ENCODE measurements at places on chromosomes 3 and 15.

- DNase-seq, result no peak
These were observed 25.6 kb upstream of the VPS8 start for GRCh38 chr3:184786280-184786941.

DNA sequence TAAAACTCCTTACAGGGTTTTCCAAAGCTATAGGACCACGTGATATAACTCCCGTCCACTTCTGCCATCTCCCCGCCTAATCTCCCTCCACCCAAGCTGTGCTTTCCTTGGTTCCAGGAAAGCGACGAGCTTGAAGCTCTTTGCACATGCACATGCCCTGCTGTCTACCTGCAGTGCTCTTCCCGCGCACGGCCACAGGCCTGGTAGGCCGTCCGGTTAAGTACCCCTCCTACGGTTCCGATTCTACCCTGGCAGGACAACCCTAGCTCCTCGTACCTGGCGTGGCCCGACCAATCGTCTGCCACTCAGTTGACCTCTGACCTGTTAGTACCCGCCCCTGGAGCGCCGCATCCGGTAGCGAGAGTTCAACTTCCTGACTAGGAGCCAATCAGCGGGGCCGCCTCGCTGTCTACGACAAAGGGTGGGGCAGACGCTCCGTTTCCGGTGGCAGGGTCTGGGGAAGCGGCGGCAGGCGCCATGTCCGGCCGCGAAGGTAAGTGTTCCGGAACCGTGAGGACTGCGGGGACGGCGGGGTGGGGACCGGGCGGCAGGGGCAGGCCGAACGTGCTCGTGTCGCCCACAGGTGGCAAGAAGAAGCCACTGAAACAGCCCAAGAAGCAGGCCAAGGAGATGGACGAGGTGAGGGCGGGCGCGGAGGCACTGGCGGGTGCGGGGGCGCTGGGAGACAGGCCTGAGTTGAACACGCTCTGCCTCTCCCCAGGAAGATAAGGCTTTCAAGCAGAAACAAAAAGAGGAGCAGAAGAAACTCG is at the start of the genes CCDC51 and TMA7:
CCDC51 (minus strand) TSS at position 300 of the 770 bp plus-strand sequence. CDS start 4,991 bp downstream, outside the sequence.
TMA7 (plus strand) TSS at position 438 of the 770 bp plus-strand sequence; CDS start at position 478, 40 bp downstream.
- DNase-seq, result peak; percentile 94

GRCh38 chr3:181134873-181135272 is 145.3 kb upstream of the DNAJC19 start:
- no peak for DNase-seq

DNA sequence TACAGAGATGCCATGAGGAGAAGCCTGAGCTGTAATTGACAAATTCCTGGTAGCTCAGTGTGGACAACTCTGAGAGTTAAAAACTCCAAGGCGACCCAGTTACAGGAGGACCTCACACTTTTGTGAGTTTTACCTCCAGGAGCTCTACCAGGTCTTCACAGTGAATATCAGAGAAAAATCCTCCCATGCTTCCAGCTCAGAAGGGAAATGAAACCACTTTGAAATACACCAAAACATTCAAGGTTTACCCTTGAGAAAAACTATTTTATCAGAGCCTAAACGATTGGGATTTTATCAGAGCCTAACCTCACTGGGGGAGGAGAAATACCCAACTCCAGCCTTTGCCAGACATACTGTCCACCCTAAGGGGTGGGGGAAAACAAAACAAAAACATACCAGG is 52.4 kb downstream of the MCCC1 start:
- DNase-seq, result no peak

DNA sequence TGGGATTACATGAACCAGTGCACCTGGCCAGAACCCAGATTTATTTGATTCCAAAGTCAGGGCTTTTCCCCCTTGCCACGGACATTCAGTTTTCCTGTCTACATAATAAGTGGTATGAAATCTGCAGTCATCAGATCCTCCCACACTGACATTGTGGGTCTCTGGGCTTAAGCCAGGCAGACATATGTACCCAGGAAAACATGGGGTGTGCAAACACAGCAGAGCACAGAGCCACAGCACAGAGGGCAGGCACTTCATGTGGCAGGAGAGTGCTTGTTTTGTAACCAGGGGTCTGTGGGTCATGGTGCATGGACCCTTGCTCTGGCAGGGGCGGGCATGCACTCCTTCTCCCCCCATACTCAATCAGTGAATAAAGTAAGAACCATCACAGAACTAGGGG is 6.1 kb upstream of the ABTB1 start:
- no peak for DNase-seq

GRCh38 chr15:84783493-84784251 is 33.5 kb upstream of the ALPK3 start:
- peak; percentile 72 for DNase-seq

DNA sequence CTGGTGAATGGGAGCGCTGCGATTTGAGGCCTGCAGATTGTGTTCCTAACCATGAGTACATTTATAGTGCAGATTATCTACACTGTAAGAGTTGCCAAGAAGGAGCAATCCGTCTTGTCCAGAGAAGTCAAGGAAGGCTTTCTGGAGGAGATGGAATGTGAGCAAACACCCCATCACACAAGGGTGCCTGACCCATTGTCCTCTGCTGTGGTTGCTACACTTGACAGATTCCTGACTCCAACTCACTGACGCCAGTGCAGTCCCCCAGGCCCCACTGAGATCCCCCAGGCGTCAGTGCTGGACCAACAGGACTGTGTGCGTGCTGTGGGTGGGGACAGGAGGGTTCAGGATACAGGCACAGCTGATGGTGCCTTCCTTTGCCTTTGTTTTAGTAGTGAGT is 135.9 kb upstream of the TPM1 start:
- no peak for DNase-seq

GRCh38 chr3:79845546-79845945 is 77.7 kb upstream of the ROBO1 start:
- no peak for DNase-seq

DNA sequence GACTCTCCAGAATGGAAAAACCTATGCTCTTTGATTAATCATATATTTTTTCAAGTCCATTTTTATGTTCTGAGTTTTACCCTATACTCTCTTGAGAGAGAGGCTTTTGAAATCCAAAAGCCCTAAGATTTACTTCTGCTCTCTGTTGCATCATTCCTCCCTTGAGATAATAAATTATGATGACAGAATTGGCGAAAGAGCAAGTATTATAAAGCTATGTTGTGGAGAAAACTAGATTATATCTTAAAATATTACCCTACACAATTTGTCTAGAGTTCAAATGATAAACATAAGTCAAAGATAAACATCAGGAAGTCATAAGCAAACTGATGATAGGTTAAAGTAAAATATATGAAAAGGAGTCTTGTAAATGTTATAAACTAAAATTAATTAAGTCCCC is 293.4 kb upstream of the MME start:
- no peak for DNase-seq

DNA sequence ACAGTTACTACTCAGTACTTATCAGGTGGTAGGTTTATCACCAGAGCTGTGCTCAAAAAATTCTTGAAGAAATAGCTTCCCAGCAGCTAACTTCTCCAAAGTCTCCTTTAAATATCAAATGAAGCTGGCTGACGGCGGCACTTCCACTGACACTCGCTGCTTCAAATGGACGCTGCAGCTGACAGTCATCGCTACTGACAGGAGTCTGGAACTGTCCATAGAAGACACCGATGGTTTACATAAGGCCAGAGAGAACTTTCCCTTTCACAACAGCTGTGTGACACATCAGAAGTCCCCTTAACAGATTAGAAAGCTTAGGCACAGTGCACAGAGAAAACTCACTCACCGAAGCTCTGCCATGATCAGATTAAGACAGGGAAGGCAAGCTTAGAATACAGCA is 270.2 kb downstream of the SHOX2 start:
- DNase-seq, result no peak
